Left cardiac atrium (tissue), 4 donors: ENCODE measurements at places on chromosomes 11 and 22. TPM values are rescaled to one million over a fixed set of nuclear protein-coding genes. Genes with fewer than 3 reads are reported as not detected.
A peak's percentile ranks its signal among the peaks of the same experiment; 100 is the strongest.

- DNase-seq: no peak
Observed at GRCh38 chr11:129280027-129280811, 88.1 kb upstream of the ARHGAP32 start.

Gene ASCL2
- total RNA-seq: 0.39 TPM

DNA sequence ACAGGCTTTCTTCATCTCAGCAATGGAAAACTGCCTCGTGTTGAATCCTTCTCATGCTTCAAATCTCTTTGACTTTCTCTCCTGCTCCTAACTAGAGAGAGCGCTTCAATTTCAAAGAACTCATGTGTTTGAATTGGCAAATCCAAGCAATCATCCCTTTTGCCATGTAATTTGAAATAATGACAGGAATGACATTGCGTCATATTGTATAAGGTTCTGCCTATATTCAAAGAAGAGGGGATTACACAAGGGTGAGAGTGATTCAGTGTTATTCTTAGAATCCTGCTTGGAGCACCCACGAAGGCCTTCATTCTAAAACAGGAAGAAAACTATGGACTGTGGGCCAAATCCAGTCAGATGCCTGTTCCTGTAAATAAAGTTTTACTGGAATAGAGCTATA is 720.6 kb downstream of the JRKL start:
- no peak for DNase-seq

- DNase-seq: peak; percentile 33
Observed at GRCh38 chr11:67268081-67268961, 2.0 kb downstream of the GRK2 start.

Gene MMP8
- total RNA-seq: 0.37 TPM

GRCh38 chr11:41003339-41004282 is 455.8 kb downstream of the LRRC4C start:
- no peak for DNase-seq

GRCh38 chr11:59368238-59369022 is 9.7 kb downstream of the OR5AN1 start:
- no peak for DNase-seq

DNA sequence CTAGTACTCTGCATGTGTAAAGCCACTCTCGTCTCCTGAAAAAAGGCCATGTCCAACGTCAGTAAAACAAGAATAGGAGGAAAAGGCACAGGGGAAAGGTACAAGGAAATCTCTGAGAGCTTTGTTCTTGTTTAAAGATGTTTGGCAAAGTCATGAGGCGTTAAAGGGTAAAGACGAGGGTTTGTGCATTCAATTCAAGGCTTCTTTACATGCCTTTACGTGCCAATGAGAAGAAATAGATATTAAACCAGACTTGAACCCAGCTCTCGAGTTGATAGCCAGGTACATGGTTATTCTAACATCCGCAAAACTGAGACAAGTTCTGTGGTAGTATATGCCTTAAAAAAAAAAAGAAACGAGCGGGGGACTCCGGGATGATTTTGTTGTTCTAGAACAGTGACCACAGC is 704 bp upstream of the CFL1 start:
- DNase-seq: no peak

Gene CLDN5
- 23.3 TPM for total RNA-seq
